ENCODE measurements at places on chromosomes 5 and 9.

DNA sequence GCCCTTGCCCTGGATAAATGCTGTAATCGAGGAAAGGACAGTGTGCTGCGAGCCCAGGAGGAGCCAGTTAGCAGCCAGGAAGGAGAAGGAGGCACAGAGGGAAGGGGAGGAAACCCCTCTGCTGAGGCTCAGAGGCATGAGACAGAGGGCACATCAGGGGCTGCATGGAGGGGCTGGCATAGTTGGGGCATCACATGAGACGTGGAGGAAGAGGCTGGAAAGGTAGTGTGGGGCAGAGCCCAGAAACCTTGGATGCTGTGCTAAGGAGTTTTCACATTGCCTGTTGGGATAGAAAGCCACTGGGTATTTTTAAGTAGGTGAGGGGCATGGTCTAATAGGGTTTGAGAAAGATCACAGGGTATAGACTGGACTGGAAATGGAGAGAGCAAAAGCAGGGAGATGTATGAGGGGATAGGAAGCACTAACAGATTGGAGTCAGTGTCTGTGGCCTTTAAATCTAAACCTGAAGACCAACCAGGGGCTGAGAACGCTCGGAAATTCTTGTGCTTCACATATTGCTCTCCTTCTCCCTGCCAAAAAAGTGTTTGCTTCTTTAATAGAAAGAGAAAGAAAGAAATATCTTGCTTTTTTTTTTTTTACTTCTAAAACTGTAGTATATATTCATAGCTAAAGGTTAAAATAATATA lies 33.0 kb upstream of the ANGPTL2 start:
- no peak for DNase-seq

DNA sequence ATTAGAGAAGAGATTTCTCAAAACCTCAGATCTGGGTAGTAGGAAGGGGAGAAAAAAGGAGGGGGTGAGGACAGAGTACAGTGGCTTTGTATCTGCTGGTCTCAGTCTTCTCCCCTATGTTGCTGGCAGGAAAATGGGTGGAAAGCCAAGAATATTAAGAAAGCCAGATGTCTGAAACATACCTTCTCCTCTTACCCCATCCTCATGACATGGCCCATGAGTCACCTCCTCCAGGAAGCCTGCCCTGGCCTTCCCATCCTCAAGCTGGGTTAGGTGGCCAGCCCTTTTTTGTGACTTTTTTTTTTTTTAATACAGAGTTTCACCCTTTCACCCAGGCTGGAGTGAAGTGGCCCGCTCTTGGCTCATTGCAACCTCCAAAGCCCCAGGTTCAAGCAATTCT lies 61.8 kb downstream of the ABCA1 start:
- no peak for DNase-seq

DNA sequence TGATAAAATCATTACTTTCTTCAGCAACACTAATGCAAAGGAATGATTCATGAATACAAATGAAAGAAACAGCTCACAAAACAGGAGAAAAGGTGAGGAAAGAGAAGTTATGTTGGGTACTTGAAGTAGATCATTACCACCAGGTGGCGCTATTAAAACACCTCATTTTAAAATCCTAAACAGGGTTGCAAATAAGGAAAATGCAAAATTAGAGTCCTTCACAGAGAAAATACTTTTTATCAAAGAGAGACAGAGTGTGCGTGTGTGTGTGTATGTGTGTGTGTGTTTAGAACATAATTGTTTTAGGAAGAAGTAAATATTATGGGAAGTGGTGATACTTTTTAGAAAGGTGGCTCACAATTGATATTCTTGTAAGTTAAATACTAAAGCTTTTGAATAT lies 49.5 kb upstream of the CD180 start:
- DNase-seq, result peak; percentile 54

DNA sequence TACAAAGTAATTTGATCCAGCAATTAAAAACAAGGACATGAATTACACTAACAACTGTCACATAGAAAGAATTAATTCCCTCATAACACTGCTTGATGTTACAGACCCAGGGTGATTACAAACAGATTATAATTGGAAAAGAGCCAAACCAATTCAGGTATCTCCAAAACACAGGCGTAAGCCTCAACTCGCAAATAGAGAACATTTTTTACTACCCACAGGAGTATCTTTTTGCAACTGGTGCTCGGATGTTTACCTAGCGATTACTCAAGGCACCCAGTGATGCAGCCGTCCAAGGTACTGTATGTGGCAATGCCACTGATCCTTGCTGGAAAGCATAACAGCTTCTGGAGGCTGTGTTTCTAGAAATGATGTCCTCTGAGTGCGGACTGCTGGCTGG lies 386.1 kb upstream of the KIF2A start:
- DNase-seq, result peak; percentile 9

- DNase-seq, result no peak
Observed at GRCh38 chr9:90442723-90443122, 199.9 kb downstream of the DIRAS2 start.

DNA sequence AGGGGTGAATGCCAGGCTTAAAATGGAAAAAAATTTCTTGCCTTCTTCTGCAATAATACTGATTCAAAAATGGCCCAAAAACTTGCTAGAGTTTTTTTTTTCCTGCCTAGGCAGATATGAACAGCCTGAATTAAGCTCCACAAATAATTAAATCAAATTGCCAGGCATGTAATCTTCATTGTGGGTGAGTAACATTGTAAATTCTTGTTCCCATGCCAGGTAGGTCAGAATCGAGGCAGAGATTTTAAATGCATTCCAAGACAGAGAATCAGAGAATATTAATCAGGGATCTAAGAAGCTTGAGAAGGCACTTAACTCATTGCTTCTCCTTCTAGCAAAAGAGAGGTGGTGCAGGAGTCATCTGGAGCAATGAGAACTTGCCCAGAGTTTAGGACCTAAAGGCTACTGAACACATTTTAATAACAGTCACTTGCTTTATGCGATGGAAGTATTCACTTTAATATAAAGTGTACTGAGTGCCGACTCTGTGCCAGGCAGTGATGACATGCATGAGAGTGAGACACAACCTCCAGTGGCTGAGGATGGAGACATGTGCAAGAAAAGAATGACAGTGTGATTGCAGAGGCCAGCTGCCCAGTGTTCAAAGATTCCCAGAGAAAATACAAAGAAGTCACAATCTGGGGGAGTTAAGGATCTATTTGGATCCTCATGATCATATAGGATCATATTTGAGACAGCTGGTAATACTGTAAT lies 102.3 kb downstream of the APBA1 start:
- no peak for DNase-seq

- DNase-seq, result no peak
Observed at GRCh38 chr5:139659695-139660101, 11.5 kb downstream of the CXXC5 start.

GRCh38 chr5:159324102-159324755 lies 6.1 kb downstream of the IL12B start:
- DNase-seq, result no peak

DNA sequence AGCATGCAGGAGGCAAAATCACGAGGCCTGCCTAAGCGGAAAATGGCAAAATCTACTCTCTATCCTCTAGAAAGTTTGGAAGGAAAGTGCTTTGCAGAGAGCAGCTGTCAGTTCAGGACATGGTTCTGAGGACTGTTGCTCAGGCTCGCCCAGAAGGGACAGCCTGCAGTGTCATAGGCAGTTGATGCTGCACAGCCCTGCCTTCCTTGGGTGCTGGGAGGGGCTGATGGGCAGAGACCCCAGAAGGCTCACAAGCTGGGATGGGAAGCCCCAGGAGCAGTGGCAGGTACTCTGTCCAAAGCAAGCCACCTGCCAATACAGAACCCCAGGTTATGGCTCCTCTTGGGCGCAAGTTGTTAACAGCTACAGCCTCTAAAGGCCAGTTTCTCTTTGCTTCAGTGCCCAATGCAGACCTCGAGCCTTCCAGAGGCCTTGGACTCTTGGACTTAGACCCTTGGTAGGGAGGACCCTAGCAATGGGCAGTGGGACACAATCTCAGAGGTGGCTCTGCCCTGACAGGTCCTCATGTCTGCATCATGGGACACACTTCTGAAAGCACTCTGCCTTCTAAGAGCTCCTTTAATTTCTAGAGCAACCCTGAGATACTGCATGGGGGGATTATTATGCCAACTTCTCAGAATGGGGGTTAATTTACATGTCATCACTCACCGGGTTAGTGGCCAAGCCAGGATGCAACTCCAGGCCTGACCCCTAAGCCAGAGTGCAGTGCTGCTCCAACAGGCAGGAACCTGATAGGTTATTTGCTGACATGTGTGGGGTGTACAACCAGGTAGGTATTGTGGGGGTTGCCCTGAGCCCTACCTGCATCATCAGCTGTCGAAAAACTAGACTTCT lies 57.1 kb downstream of the MACROH2A1 start:
- no peak for DNase-seq

GRCh38 chr9:79542735-79543620 lies 28.8 kb upstream of the TLE4 start:
- no peak for DNase-seq

DNA sequence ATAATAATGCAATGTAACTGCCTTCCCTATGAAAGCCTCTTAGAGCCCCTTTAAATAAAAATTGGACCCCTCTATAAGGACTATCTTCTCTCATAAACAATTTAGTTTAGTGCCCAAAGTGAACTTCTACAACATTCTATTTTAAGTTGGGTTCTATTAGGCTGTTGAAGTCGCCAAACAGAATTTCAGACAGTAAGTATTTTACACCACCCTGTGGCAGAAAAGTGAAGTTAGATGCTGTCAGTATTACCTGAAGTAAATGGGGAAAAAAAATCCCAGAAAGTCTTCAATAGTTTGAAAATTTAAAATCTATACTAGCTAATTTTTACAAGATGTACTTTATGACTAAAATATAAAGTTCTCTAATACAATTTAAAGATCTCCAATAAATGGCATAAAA lies 29.5 kb downstream of the CAAP1 start:
- no peak for DNase-seq
